ENCODE measurements at places on chromosomes 1 and 21.

- no peak for DNase-seq
These were observed 6.5 kb downstream of the NBL1 start for GRCh38 chr1:19650416-19651140.

DNA sequence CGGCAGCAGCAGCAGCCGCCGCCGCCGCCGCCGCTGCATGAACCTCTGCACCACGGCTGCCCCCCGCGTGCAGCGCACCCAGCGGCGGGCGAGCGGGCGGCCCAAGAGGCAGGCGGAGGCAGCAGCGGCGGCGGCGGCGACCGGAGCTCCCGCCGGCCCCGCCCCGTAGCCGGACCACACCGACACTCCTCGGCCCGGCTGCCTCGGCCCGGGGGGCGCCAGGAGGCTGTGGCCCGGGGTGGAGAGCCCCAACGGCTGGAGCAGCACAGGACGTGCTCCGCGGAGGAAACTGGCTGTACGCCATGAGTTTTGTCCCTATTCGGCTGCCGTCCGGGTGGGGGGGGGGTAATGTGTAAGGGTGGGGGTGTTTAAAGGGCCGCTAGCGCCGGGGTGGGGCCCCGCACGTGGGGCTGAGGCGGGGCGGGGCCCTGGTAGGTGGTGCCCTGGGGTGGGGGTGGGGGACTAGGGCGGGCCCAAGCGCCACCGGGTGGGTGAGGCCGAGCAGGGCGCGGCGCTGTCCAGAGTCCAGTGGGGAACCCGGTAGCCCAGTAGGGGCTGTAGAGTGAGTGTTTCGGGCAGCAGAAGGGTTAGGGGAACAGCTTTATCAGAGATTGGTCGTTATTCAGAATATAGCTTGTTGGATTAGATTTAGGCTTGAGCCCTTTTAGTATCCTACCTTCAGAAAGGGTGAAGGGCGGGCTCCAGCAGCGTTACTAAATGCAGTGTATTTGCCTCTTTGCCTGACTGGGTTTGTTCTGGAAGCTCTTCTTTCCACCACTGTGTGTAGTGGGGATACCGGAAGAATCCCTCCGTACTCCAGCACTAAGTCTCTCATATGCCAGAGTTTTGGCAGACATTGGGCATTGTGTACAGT lies at the start of gene FAM78B:
TSS of gene FAM78B (minus strand) at position 304 of the 874 bp plus-strand sequence. CDS start 753 bp downstream, outside the sequence.
- DNase-seq = peak; percentile 84

GRCh38 chr1:182698971-182699370 lies 14.6 kb upstream of the RGS8 start:
- no peak for DNase-seq

DNA sequence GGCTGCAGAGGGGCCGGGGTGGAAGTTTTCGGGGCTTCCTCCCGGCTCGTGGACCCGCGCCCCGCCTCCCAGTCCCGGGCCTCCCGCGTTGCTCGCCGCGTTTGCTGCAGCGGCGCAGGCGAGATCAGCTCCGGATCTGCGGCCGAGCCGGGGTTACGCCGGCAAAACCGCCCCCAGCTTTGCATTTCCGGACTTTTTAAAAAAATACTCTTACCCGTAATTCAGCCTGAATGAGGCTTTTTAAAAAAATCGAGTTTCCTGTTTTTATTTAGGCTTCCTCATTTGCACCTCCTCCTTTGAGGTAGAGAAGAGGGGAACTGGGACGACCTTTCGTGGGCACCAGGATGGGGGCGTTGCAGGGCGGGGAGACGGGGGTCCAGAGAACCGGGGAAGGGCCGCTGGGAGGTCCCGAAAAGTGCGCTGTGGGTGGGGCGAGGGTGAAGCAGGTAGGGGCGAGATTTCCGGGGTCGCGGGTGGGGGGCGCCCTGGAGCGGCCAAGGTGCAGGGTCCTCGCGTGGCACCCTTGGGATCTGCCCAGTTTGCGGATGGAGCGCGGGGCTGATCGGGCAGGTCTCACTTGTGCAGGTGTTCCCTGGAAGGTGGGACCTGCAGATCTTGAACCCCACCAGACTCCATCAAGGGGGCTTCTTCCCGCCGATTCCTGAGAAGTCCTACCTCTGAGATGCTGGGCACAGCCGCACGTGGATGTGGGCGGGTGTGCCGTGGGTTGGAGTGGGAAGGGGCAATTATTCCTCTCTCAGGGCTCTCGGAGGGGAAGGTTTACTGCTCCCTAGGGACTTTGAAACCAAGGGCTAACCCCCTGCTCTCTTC lies 1.1 kb downstream of the PIK3CD start:
- DNase-seq = no peak

DNA sequence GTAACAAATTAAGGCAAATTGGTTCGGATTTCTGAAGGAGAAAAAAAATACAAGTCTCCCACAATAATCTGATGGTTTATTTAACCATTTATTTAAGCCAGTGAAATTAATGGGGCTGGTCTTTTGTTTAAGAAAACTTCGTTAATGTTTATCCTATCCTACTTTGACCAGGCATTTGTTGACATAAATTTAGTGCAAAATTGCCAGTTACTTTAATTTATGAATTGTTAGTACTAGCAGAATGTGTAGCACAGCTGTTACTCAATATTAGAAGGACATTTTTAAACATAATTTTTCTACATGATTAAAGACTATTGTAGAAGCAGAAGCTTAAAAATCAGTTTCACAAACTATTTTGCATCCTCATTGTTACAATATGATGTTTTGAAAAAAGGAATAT lies 687.6 kb upstream of the PTBP2 start:
- no peak for DNase-seq

DNA sequence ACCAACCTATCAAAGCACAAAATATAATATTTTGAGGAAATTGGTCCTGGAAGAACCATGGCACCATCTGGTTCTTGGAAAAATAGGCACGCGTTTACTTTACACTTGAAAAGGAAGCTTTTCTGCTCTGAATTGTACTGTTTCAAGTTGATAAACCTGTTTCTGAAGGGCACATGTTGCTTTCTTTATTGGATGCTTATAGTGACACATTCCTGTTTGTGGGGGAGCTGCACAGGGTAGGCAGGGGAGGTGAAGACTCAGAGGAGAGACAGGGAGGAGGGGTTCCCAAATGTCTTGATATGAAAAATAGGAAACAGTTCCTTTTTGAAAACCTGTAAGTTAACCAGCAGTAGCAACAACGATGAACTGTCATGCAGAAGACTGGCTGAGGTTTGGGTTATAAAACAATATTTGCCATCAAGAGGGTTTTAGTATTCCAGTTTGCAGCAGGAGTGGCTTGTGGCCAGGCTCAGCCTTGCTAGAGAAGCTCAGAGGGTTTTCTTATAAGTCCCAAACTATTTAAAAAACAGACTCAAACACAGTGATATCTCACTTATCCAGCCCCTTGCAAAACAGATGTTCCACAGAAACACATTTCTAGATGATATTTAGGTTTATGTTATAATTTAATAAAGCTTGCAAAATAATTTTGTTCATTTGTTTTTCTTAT lies 127.0 kb upstream of the MROH9 start:
- no peak for DNase-seq

DNA sequence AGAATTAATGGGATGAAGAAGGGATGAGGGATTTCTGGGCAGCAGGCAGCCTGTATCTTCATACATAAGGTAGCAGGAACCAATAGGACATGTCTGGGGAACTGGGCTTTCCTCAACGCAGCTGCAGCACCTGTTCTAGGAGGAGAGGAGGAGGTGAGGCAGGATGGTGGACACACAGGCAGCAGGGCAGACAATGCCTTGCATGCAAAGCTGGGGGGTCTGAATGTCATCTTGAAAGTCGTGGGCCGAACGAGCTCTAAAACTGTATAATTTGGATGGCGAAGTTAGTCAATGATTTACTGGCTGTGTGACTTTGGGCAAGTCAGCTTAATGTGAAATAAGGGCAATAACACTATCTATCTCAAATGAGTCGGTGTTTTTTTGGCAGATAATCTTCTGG lies 124.4 kb downstream of the BEND5 start:
- DNase-seq = no peak

DNA sequence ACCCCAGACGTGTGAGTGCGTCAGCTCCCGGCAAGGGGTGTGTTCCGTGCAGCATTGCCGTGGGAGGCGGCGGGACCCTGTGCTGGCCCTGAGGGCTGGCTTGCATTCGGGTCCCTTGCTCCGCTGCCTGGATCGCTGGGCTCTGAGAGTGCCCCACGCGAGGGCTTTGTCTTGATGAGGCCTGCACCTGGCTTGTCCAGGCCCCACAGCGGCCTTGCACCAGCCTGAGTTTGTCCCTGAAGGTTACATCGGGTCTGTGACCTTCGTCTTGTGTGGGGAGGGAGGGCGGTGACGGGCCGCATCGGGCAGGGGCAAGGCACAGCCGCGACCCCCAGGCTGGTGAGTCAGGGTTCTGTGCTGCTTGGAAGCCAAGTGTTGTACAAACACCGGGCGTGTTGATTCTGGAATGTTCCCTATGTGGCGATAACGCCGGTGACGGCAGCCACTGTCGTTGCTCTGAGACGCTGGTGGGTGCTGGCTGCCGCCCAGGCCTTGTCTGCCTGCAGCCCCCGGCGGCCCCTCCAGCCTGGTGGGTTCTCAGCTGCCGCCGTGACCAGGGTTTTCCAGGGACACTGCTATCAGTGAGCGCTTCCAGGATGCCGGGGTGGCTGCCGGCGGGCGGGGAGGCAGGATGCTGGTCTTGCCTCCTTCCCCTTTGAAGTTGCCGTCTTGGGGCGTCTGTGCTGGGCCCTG lies 42.9 kb downstream of the SLX9 start:
- DNase-seq = peak; percentile 49

GRCh38 chr1:162996261-162996660 lies 72.9 kb upstream of the RGS4 start:
- DNase-seq = no peak

GRCh38 chr21:15045017-15045416 lies 19.8 kb downstream of the NRIP1 start:
- DNase-seq = no peak

- peak; percentile 82 for DNase-seq
These were observed 1.5 kb upstream of the BATF3 start for GRCh38 chr1:212700892-212701819.

- no peak for DNase-seq
These were observed 521.9 kb upstream of the PRMT6 start for GRCh38 chr1:106534612-106535011.

- DNase-seq = no peak
These were observed 79.6 kb downstream of the UBR4 start for GRCh38 chr1:19130468-19130867.

- peak; percentile 78 for DNase-seq
These were observed 106.0 kb downstream of the SLC45A1 start for GRCh38 chr1:8423692-8424538.

DNA sequence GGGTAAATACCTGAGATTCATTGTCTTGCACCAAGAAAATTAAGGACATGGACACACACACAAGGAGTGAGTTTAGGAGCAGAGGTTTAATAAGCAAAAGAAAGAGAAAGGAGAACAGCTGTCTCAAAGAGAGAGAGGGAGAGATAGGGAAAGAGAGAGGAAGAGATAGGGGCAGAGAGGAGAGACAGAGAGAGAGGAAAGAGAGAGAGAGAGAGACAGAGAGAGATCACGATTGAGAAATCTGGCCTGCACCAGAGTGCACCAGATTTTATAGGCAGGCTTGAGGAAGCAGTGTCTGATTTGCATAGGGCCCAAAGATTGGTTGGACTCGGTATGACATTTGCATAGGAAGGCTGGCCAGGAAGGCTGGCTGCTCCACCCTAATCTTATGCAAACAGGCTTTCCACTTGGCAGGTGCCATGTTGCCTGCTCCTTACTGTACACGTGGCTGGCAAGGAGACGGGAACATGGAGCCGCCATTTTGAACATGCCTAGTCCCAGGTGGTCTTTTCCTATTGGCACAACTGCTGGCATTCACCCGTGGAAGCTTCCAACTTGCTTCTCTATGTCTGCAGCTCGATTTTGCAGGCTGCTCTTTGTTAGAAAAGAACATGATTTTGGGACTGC lies 419.9 kb downstream of the ZP4 start:
- DNase-seq = no peak

DNA sequence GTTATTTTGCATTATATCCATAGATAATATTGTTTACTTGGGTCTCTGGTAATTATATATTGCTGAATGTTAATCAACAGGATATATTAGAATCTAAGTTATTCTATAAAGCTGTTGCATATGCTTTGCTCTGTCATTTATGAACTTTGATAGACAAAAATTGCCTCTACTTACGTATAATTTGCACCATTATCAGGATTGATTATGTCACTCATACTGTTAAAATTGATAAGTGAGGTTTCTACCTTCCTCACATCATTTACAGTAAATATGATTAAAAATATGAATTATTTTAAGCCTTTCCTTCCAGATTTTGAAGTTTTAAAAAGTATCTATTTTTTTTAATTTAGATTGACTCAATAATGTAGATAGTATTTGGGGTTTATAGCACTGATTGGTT lies 1540.4 kb upstream of the PRMT6 start:
- DNase-seq = no peak

DNA sequence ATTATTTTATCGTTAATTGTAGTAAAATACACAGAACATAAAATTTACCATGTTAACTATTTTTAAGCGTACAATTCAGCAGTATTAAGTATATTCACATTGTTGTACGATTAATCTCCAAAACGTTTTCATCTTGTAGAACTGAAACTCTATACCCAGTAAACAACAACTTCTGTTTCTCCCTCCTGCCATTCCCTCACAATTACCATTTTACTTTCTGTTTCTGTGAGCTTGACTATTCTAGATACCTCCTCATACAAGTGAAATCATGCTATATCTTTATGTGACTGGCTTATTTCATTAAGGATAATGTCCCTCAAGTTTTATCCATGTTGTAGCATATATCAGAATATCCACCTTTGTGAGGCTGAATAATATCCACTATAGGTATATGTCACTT lies 156.8 kb downstream of the ST6GALNAC3 start:
- no peak for DNase-seq

GRCh38 chr1:70812442-70813109 lies 235.0 kb downstream of the PTGER3 start:
- DNase-seq = no peak

- no peak for DNase-seq
These were observed 31.7 kb downstream of the RCSD1 start for GRCh38 chr1:167661527-167662426.

GRCh38 chr1:64171797-64172281 lies 31.6 kb upstream of the UBE2U start:
- no peak for DNase-seq

DNA sequence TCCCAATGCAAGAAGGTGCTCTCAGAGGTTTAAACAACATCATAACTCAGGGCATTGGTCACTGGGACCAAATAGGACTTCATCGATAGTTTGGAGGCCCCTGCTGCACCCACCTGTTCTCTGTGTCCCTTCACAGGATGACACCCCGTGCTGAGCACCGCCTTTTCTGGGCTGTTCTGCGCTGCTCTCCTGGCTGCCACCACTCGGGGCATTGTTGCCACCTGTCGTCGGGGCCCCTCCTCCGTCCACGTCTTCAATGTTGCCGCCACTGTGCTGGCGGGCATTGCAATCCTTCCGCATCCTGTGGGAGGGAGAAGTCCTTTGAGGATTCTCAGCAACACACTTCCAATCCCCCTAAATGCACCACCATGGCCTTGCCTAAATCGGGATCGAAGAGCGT lies 47.7 kb downstream of the NTPCR start:
- DNase-seq = peak; percentile 6

- DNase-seq = no peak
These were observed 154.9 kb upstream of the TIAM1 start for GRCh38 chr21:31498985-31499384.

GRCh38 chr1:65946376-65946775 lies 153.7 kb downstream of the PDE4B start:
- DNase-seq = no peak

- no peak for DNase-seq
These were observed 4.3 kb upstream of the MIIP start for GRCh38 chr1:12015001-12015491.
